ENCODE measurements at places on chromosomes 13 and 19.

DNA sequence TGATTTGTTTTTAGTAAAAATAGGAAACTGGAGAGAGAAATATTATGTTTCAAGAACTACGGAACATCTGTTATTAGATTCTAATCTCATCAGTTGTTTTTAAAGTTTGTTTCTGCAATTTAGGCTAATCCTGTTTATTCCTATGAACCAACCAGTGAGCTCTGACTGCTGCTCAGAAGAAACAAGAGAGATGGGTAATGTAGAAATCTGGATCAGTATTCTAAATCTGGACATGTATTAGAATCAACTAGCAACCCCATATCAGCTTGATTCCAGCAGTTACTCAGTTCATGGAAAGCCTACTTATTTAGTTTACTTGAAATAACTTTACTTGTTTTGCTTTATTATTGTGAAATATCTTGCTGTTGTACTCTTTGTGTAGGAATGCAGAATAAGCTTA is 115.2 kb downstream of the TNFRSF19 start:
- no peak for DNase-seq

DNA sequence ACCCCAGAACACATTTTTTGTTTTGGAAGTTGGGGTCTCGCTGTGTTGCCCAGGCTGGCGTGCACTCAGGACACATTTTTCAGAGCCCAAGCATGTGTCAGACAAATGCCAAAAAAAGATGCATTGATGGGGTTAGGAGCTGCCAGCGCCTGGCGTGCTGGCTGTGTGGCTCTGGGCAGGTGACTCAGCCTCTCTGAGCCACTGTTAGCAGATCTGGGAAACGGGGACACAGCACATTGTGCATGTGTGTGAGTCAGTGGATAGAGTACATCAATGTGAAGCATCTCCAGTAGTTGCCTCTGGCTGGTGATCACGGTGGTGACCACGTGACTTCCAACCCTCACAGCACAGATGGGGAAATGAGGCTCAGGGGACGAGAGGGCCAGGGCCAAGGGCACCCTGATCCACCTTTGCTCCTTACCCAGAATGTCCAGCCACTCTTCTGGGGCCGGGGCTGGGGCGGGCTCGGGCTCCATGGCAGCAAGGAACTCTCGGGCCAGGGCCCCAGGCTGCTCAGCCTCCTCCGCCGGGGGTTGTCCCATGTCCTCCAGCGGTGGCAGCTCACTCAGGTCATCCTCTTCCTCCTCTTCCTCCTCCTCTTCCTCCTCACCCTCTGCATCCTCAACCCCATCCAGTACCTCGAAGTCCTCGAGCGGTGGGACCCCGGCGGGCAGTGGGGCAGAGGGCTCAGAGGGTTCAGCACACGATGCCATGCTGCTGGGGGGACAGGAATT is 1.9 kb downstream of the FKBP8 start:
- no peak for DNase-seq

GRCh38 chr13:113622791-113623490 is 35.1 kb downstream of the ATP4B start:
- DNase-seq = no peak

- no peak for DNase-seq
Measured at GRCh38 chr13:107713314-107713713, 502.0 kb downstream of the LIG4 start.

GRCh38 chr19:46413262-46414031 is at the start of gene CCDC8:
TSS of gene CCDC8 (minus strand) at chr19:46413564. CDS start at chr19:46412810, 754 bp downstream.
- no peak for DNase-seq
